Bronchial epithelial cell (primary cell): ENCODE measurements at places on chromosomes 4 and X. TPM values are rescaled to one million over a fixed set of nuclear protein-coding genes. Genes with fewer than 3 reads are reported as not detected.

GRCh38 chr4:91427171-91427570, 876.6 kb upstream of the GRID2 start:
- peak; percentile 95 for DNase-seq

GRCh38 chr4:98851806-98852205, 77.1 kb downstream of the EIF4E start:
- peak; percentile 31 for DNase-seq

DNA sequence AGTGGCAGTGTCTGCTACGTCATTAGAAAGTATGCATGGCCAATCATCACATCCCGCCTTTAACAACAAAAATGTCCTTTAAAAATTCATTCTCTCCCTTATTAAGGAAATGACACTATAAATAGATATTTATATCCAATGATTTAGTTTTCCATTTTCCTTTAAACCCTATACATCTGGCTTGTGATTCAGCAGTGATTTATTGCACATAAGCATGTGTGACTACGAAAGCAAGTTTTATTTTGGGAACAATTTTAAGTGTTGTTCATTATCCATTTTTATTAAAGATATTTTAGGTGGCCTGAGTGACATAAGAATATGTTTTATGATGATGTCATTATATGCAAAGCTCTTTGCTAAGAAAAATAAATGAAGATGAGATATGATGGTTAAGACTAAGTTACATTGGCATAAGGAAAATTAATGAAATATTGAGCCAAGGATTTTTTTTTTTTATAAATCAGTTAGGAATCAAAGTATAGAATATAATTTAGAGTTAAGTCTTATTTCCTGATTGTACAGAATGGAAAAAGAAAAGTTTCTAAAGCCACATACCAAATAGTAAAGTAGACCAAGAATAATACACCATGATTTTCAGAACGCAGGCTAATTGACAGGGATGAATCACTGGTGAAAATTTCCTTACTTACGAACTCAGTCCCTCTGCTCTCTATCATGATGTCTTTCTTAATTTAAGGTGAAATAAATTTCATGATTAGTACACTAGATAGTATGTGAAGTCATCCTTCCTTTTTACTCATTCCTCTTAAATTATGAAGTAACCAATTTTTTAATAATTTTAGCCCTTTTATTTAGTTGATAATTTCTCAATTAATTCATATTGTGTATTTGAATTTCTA, 822.4 kb downstream of the FAT4 start:
- no peak for DNase-seq

- no peak for DNase-seq
Observed at GRCh38 chr4:70575964-70576363, 16.1 kb upstream of the AMBN start.

GRCh38 chr4:156581282-156582063, 390.1 kb downstream of the PDGFC start:
- DNase-seq = no peak

GRCh38 chr4:128635955-128636560, 173.4 kb upstream of the JADE1 start:
- DNase-seq = no peak

The ZMAT1 gene
- total RNA-seq = under 0.01 and 0.13 TPM in 2 replicates

The RASGEF1B gene
- total RNA-seq = 2.6 and 6.8 TPM in 2 replicates

The SPANXN5 gene
- not detected in 2 replicates for total RNA-seq

The DAPP1 gene
- total RNA-seq = 31.3 and 58.0 TPM in 2 replicates

The SRPK3 gene
- total RNA-seq = under 0.01 and 0.26 TPM in 2 replicates

The FGFBP1 gene
- total RNA-seq = 22.9 and 31.1 TPM in 2 replicates

The FAM53A gene
- total RNA-seq = 0.64 and 0.79 TPM in 2 replicates
